A375 (cell line): ENCODE measurements at places on chromosomes 1 and 21. TPM values are rescaled to one million over a fixed set of nuclear protein-coding genes. Genes with fewer than 3 reads are reported as not detected.

The TSPAN2 gene
- total RNA-seq = 0.15 and 0.42 TPM in 2 replicates

The RGS2 gene
- total RNA-seq = 17.9 and 30.0 TPM in 2 replicates

The RNF186 gene
- not detected in 2 replicates for total RNA-seq

The TTC34 gene
- total RNA-seq = 0.05 and 0.38 TPM in 2 replicates

The KIF26B gene
- total RNA-seq = 0.13 and 0.45 TPM in 2 replicates

The STX12 gene
- 17.8 and 22.2 TPM in 2 replicates for total RNA-seq

The NMNAT2 gene
- total RNA-seq = 6.5 and 6.6 TPM in 2 replicates

The C1QB gene
- total RNA-seq = not detected in 2 replicates
